ENCODE measurements at places on chromosomes 3 and 15.

GRCh38 chr3:69871868-69872267 is 127.7 kb upstream of the SAMMSON start:
- DNase-seq = no peak

DNA sequence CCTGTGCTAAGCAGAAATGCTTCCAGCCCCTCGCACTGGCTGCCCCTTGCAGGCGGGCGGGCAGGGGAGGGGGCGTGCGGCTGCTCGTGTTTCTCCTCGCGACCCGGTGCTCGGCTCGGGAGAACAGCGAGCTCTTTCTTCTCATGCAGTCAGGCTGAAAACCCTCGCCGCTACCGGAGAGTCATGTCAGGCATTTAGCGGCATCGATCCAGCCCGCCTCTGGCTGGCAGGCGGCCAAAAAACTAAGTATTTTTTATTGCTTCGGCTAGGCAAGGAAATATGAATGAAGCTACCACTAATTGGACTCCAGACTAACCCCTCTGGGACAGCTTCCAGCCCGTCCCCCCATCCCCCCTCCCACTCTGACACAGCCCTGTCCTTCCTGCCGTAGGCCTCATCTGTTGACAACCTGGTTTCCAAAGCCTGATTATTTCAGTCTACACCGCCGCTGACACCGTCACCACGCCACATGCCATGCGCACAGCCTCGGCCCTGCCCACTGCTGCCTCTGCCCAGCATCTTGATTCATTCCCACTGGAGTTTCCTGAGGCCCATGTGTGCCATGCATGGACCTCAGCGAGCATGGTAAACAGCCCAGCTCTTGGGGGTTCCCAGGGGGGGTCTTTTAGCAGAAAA is 35.3 kb downstream of the TLE3 start:
- DNase-seq = peak; percentile 98

- DNase-seq = no peak
These were observed 3.7 kb upstream of the PLD1 start for GRCh38 chr3:171813897-171814460.

- peak; percentile 32 for DNase-seq
These were observed 48.7 kb downstream of the SETMAR start for GRCh38 chr3:4351872-4352271.

DNA sequence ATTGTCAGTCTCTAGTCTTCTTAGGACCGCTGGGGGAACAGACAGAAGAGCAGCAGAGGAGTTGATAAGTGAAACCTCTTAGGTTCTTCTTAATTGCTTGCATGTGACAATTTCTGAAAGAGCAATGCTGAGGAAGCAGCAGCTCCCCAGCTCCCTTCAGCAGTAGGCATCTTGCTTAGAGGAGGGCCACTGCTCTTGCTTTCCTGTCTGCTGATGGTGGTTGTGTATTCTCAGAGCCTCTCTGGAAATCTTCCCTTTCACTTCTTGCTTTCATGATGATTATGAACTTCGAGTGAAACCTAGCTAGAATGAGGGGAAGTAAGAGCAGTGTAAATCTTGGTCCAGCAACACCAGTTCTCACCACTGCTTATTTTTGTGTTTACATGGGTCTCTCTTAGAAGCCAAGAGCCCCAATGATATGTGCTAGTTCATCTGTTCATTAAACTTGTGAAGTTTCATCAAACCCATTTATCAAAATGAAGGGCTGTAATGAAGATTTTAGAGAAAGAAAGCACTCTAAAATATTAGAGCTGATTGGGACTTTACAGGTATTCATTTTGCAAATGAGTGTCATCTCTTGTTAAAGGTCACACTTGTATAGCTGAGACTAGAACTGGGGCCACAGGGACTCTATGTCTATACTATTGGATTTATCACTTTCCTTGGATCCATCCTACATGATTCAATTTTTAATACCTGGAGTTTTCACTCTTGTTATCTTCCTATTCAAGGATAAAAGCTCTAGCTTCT is 246.7 kb downstream of the LPP start:
- DNase-seq = no peak

DNA sequence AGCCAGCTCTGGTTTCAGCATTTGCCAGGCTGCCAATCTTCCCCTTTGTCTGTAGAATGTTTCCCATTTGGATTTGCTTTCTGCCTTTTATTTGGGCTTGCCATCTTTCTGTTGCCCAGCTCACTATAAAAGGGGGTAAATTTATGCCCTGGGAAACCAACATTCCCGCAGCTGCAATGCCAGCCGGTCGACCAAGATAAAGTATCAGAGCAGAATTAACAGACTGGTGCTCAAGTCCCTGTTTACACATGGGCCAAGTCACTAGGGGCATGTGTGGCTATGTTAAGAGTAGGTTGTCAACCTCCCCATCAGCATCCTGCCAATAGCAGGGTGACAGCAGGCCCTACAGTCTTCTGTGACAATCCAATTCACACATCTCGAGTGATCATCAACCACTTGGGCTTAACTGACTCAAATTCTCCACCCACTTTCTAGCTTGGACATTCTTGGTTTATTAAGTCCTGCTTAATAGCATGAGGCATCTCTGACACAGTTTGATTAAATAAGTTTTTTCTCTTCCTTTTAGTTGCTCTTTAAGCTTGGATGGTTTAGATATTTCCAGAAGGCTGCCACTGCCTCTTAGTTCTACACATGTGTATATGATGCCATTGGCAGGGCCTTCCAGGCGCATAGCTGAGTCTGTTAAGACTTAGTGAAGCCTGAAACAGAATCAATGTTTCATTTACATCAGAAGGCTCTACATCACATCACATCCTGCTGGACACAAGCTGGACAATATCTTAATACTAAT is 24.1 kb upstream of the VEPH1 start:
- DNase-seq = peak; percentile 49

GRCh38 chr3:127899766-127900165 is 15.3 kb upstream of the KBTBD12 start:
- no peak for DNase-seq

GRCh38 chr3:186099178-186099577 is 9.7 kb downstream of the ETV5 start:
- DNase-seq = peak; percentile 87

GRCh38 chr15:29743475-29743874 is 78.8 kb downstream of the TJP1 start:
- no peak for DNase-seq

GRCh38 chr3:39142067-39142466 is 11.3 kb downstream of the CSRNP1 start:
- no peak for DNase-seq

GRCh38 chr3:40827226-40827625 is 302.5 kb downstream of the ZNF621 start:
- no peak for DNase-seq

DNA sequence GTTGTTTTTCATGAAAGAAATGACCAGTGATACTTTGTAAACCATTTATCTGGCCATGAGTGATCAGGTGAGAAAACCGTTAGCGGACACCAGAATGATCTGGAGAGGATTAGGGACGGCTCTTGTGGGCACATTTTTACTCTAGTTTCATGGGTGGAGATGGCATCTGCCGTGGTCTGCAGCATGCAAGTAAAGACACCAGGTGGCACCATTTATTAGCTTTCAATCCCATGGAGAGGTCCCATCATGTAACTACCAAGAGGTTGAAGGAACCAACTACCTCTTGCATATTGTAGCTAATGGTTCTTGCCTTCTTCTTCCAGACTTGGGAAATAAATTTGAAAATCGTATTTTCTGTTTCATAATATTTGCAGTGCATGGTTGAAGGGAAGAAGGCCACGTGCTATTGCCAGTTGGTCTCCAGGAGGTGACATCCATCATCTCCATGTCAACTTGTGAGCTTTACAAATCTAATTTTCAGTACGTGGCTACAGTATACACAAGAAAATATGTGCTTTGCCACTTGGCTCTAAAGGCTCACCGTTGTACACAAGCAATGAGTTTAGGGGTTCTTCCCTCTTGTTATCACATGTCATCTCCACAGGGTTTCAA is 1.5 kb upstream of the MAPKBP1 start:
- peak; percentile 80 for DNase-seq

GRCh38 chr15:101120473-101120872 is 131.4 kb downstream of the CHSY1 start:
- no peak for DNase-seq

DNA sequence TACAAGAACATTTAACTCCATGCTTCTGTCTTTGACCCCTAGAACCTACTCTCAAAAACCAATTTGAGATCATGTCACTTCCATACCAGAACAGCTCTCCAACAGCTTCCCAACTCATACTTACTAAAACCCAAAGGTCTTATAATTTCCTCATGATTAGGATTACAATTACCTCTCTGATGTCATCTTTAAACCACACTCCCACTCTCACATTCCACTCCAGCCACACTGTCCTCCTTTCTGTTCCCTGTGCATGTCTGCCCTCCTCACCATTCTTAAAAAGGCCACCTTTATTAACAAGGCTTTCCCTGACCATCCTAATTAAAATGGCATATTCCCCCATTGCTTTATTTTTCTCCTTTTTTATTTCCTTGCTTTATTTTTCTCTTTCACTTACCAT is 18.9 kb downstream of the PHC3 start:
- DNase-seq = peak; percentile 39

DNA sequence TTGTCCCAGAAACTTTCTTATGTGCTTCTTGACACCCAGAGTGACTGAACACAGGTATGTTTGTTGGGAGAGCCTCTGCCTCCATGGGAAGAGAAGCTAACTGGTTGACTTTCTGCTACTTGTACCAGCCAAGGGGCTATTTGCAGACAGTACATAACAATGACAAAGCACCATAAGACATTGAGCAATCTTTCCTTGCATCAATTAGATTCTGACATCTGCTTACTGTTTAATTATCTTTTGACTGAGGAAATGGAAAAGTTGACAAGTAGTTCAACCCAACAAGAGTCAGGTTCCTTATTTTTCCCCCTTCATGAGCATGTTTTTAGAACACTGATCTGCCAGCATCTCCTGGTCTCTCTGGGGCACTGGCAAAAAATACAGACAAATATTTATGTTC is 157.7 kb downstream of the RPLP1 start:
- DNase-seq = no peak

GRCh38 chr3:134061401-134061800 is 31.7 kb upstream of the SLCO2A1 start:
- no peak for DNase-seq

DNA sequence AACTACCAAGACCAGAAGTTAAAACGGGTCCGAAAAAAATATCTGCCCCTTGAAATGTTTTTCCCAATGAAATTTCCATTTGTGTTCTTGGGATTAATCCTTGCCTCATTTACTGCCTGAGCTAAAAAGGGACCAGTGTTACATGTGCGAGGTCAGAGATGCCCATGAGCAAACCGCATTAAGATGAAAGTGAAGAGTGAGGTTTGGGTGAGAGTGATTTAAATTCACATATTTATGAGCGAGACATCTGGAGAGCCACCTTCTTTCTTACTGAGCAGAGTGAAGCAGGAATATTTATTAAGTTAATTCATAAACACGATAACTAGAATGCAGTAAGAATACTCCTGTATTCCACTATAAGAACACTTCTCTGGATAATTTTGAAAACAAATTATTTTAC is 41.3 kb downstream of the SRP14 start:
- DNase-seq = no peak

DNA sequence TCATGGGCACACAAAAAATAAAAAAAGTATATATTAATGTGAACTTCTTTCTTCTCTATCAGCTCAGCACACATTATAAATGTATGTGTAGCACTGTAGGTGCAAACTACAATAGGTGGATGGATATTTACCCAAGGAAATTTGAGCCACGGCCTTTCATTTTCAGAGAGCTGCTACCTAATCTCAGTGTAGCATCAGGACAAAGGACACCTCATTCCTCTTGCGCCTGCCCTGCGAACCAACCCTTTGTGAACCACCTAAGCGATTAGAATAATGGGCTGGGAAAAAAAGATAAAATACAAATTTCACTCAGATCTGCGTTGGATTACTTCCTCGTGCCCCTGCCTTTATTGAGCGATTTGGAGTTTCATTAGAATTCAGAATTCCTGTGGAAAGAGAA is 263.2 kb downstream of the NR2F2 start:
- no peak for DNase-seq

DNA sequence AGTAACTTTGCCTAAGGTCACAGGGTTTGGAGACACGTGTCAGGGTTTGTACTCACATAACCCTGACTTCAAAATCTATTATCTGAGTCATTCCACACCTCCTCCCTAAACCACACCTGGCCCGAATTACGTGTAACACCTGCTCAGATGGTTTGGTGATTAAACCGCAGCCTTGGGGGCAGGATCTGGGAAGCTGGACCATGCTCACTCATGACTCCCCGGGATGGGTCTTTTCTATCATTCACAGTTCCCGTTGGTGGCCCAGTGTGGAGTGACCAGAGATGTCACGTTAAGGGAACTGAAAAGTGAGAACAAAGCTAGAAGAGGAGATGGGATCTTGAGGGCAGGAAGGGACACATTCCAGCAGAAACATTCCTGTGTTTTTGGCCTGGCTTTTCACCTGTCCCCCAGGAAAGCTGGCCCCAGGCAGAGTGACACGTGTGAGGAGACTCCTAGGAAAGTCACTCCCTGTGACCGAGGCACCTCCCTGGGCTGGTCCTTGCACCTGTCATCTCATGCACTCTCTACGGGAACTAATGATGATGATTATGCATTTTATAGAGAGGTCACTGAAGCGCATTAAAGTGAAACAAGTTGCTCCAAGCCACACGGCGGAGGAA is 75.4 kb upstream of the POMGNT2 start:
- DNase-seq = no peak

GRCh38 chr15:88803241-88803919 is at the start of gene ACAN:
ACAN (plus strand) TSS chr15:88803436; CDS start chr15:88836207, 32,771 bp downstream.
- DNase-seq = peak; percentile 24

DNA sequence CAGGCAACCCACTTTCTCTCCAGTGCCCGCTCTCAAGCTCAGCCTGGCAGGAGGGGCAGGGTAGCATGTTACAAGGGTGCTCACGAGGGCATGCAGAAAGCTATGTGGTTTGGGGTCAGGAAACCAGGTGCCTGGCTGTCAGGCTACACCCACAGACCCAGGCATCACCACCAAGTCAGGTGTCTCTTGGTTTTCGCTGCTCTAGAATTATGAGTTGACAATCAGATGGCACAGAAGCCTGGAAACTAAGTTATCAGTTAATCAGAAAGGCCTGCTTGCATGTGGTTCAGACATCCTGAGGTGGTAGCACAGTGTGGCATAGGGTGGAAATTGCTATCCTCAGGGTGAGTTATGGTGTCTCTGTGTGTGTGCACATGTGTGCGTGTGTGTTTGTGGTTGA is 16.2 kb upstream of the CCR9 start:
- DNase-seq = no peak

DNA sequence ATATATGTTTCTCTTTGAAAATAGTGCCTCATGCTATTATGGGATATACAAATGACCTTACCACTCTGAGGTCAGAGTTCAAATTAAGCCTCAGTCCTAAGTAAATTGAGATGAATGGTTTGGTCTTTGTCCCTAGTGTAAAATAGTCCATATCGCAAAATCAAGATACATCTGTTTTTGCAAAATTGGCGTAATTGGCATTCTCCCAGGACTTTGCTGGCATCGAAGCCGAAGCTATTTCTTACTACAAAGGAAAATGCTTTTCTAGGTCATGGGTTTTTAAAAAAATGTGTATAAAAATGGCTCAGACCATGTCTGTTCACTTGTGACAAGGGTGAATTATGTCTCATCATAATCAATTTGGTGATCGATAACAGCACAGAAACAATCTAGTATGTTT is 25.9 kb downstream of the ROBO2 start:
- DNase-seq = no peak
